ENCODE measurements at places on chromosomes 2 and 18.

DNA sequence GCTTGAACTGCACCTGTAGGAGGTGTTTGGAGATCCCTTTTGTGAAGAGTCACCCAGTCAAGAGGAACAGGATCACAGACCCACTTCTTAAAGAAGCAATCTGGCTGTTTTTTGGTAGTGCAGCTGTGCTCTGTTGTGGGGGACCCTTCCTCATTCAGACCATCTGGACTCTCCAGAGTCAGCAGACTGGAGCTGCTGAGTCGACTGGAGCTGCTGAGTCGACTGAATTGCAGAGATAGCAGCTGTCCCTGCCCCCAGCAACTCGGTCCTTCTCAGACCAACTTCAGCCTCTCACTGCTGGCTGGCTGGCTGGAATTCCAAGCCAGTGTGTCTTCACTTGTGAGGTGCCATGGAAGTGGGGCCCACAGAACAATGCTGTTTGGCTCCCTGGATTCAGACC is 56.8 kb downstream of the GTF3C3 start:
- no peak for DNase-seq

DNA sequence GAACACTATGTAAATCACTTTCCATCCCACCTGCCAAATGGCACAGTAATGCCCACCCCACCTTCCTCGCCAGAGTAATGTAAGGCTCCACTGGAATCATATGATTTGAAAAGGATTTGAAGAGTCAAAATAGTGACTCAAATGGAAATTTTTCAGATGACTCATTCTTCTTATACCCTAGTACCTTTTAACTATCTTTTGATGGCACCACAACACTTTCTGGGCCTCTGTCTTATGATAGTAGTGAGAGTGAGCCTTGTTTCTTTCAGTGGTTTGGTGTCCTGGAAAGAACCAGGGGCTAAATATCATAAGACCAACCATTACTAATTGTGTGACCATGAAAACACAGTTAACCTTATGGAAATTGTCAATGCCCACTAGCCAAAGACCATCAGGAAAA is 235.4 kb upstream of the SLC14A2 start:
- DNase-seq = no peak

DNA sequence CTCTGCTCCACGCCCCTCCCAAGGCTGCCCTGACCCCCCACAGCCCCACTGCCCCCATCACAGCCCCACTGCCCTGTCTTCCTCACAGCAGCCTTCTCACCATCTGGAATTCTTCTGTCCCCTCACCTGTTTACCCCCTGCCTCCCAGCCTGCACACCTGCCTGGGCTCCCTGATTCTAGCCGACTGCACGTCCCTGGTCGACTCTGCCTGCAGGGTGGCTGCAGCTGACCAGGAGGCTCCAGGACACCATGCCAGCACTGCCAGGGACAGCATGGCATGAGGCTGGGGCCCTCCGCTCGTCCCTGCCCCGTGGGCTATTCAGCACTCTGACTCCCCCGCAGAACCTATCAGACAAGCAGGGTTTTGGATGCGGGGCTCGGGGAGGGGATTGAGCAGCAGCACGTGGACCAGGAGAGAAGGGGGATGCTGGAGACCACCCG is 254.1 kb downstream of the HDAC4 start:
- DNase-seq = no peak

GRCh38 chr2:98946855-98947254 is 10.8 kb upstream of the CRACDL start:
- no peak for DNase-seq

DNA sequence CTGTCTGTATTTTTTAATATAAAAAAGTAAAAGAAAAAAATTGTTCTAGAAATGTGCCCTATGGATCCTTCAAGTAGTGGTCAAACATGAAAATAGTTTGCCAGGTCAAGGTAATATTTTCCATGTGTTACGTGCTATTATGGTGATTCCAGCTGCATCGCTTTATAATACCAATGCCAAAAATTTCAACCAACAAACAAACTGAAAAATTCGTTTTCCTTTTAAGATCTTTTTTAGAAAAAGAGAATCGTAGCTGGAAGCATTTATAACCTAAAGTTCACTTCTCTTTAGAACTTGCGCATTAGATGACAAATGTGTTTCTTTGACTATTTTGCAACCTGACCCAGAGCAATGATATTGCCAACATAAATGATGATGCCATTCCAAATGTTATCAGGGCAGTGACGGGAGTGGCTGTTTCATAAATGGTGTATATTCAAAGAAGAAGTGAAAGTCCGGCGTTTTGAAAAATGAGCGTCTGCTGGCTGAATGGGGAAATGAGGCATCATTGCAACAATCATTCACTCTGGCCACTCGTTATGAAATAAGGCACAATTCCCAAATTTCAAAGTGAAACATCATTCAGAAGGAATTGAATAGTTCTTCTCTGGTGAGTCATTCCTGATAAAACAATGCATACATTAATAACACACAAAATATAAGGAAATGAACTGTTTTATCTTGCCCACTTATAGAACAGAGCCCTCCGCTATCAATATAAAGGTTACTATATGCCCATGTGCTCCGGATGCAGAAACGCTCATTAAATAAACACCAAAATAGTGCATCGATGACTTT is 297.4 kb downstream of the TGIF1 start:
- DNase-seq = no peak

GRCh38 chr2:203585516-203585915 is 50.4 kb upstream of the RAPH1 start:
- DNase-seq = no peak

DNA sequence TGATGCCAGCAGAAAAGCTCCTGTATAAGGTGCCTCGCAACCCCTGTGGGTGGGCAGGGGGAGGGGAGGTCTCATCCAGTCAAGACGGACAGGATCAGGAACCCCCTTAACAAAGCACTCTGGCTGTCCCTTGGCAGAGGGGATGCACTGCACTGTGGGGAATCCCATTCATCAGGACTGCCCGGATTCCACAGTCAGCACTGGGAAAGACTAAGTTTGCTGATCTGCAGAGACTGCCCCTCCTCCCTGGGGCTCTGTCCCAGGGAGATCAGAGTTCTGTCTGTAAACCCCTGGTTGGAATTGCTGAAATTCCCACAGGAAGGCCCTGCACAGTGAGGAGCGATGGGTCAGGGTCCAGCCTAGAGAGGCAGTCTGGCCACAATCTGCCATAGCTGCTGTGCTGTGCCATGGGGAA is 149.5 kb upstream of the RBBP8 start:
- no peak for DNase-seq
